ENCODE measurements at places on chromosomes 5 and 9.

GRCh38 chr5:133688391-133688790 is 76.0 kb upstream of the FSTL4 start:
- DNase-seq = no peak

GRCh38 chr5:10691826-10692785 is 68.9 kb downstream of the DAP start:
- DNase-seq = no peak

- DNase-seq = no peak
These were observed 1.1 kb downstream of the UGCG start for GRCh38 chr9:111897601-111898137.

- no peak for DNase-seq
These were observed 45.8 kb downstream of the THOC3 start for GRCh38 chr5:175922192-175922885.

DNA sequence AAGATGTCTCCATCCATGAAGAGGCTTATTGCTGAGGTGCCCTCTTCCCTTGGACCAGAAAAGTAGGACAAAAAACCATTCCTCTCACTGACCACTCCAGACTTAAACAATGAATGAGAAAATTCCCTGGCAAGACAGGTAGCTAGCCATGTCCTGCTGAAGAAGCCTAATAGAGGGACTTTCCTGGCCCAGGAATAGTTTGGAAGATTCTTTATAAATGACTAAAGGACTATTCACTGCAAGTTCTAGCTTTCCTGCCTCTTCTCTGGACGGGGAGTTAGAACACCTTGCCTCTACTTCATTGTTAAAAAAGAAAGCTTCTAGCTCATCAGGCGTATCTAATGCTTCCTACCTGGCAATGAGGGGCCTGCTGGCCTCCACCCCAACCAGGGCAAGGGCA is 153.6 kb downstream of the NR3C1 start:
- DNase-seq = no peak

DNA sequence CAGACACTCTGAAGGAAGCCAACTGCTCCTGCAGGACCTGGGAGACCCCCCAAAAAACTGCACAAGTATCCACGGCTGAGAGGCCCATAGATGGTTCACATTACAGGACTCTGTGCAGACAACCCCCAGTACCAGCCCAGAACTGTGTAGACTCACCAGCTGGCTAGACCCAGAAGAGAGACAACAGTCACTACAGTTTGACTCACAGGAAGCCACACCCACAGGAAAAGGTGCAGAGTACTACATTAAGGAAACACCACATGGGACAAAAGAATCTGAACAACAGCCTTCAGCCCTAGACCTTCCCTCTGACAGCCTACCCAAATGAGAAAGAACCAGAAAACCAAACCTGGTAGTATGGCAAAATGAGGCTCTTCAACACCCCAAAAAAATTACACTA is 281.2 kb upstream of the RGMB start:
- DNase-seq = no peak

- DNase-seq = no peak
These were observed 153.9 kb downstream of the MARCHF11 start for GRCh38 chr5:16025681-16026080.

DNA sequence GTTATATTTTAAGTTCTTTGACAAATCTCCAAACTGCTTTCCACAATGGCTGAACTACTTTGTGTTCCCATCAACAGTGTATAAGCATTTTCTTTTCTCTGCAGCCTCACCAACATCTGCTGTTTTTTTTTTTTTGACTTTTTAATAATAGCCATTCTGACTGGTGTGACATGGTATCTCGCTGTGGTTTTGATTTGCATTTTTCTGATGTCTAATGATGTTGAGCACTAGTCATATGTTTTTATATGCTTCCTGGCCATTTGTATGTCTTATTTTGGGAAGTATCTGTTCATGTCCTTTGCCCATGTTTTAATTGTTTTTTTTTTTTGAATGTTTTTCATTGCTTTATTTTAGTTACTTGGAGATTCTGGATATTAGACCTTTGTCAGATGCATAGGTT is 196.6 kb downstream of the PLK2 start:
- DNase-seq = no peak

GRCh38 chr9:106146066-106146840 is 451.9 kb downstream of the TMEM38B start:
- no peak for DNase-seq

- no peak for DNase-seq
These were observed 341.8 kb downstream of the ICE1 start for GRCh38 chr5:5764246-5764645.

- no peak for DNase-seq
These were observed 6.2 kb downstream of the TRIM32 start for GRCh38 chr9:116693233-116693731.

GRCh38 chr9:136564379-136564988 is 18.6 kb upstream of the NOTCH1 start:
- DNase-seq = no peak

- DNase-seq = no peak
These were observed 2.8 kb downstream of the DCAF12 start for GRCh38 chr9:34123682-34124081.

DNA sequence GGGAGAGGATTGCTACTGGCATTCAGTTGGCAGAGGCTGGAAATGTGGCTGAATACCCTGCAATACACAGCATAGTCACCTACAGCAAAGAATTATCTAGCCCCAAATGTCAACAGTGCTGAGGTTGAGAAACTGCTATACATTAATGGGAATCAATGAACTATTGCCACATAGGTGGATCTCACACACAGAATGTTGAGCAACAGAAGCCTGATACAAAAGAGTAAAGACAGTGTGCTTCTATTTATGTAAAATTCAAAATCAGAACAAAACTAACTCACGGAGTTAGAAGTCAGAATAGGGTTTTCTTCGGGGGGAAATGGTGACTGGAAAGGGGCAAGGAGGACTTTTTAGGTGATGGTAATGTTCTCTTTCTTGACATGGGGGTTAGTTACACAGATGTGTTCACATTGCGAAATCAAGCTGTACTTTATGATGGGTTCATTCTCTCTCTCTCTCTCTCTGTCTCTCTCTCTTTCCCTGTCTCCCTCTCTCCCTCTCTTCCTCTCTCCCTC is 45.7 kb upstream of the PANK3 start:
- no peak for DNase-seq

- no peak for DNase-seq
These were observed at the start of gene CNTFR for GRCh38 chr9:34589636-34590380. Gene CNTFR (minus strand): TSS chr9:34589724. CDS start chr9:34568981, 20,743 bp downstream.

DNA sequence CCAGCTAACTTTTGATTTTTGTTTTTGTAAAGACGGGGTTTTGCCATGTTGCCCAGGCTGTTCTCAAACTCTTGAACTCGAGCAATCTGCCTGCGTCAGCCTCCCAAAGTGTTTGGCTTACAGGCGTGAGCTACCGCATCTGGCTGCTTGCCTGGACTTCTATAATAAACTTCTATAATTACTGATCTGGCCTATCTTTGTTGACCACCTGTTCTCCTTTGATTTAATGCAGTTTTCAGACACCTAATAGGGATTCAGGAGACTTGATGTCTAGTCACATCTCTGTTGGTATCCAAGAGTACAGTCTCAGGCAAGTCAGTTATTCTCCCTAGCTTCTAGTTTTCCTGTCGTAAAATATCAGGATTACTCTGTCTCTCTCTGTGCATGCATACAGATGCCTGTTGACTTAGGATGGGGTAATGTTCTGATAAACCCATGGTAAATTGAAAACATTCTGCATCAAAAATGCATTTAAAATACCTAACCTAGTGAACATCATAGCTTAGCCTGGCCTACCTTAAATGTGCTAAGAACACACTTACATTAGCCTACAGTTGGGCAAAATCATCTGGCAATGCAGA is 51.5 kb upstream of the NR3C1 start:
- DNase-seq = no peak

GRCh38 chr5:172872997-172873491 is 39.0 kb downstream of the ERGIC1 start:
- no peak for DNase-seq

GRCh38 chr5:81161012-81161601 is 72.0 kb upstream of the CKMT2 start:
- DNase-seq = no peak

- no peak for DNase-seq
These were observed 314.3 kb upstream of the IRX1 start for GRCh38 chr5:3281366-3281765.

- no peak for DNase-seq
These were observed 19.9 kb upstream of the SLC6A3 start for GRCh38 chr5:1465117-1465516.

- DNase-seq = no peak
These were observed 94.6 kb downstream of the PRRT1B start for GRCh38 chr9:131639769-131640437.

GRCh38 chr5:92633875-92634487 is 947.0 kb downstream of the NR2F1-AS1 start:
- DNase-seq = no peak

DNA sequence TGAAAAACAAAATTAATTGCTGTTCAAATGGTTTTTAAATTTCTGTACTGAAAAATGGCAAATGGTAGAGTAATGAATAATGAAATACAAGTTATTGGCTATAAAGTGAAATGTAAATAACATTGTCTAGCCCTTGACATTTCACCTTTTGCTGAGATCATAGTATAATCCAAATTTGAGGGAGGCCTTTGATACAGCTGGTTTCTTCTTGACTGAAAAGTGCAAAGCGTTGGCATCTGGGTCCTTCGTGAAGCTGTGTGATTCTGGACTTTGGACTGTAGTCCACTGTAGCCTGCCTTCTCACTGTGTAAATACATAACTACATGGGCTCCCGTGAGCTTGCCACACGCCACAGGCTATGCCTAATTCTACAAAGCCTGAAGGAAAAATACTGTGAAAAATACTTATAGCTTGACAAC is 52.3 kb downstream of the ARHGEF28 start:
- no peak for DNase-seq

- DNase-seq = no peak
These were observed 23.4 kb upstream of the GABRP start for GRCh38 chr5:170760113-170760512.

DNA sequence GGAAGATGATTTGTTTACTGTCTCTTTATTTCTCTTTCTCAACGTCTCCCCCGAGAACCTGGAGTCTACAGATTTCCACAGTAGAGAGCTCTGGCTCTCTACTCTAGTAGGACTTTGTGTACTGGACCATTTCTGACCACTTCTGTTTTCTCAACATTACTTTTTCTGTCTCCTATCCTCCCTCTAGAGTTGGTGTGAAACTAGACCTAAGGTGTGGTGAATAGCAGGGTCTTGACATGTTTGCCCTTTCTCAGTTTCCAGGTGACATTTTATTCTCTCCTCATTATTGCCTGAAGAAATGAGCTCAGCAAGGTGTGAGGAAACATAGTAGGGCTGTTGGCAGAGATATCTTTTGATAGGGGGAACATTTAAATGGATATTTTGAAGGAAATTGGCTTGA is 62.1 kb upstream of the IL6ST start:
- DNase-seq = no peak

GRCh38 chr5:28110781-28111180 is 1072.4 kb upstream of the CDH9 start:
- no peak for DNase-seq

DNA sequence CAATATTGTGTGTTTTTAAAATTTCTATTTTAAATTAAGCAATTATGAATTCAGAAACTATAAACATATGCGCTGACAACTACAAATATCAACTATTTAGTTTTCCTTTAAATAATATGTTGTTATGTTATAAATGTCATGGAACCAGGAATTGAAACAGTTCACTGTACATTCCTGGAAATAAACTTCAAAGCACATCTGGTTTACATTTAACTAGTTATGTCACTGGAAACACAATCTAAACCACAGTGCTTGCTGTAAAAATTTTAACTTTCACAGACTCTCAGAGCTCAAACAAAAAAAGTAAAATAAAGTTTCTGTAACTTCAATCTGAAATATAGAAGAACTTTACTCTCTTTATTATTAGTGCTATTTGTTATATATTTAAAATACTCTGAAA is 179.2 kb downstream of the FBN2 start:
- DNase-seq = no peak
